ENCODE measurements at places on chromosomes 16 and 17.

- no peak for DNase-seq
These were observed 5.7 kb downstream of the CCR7 start for GRCh38 chr17:40559564-40559916.

DNA sequence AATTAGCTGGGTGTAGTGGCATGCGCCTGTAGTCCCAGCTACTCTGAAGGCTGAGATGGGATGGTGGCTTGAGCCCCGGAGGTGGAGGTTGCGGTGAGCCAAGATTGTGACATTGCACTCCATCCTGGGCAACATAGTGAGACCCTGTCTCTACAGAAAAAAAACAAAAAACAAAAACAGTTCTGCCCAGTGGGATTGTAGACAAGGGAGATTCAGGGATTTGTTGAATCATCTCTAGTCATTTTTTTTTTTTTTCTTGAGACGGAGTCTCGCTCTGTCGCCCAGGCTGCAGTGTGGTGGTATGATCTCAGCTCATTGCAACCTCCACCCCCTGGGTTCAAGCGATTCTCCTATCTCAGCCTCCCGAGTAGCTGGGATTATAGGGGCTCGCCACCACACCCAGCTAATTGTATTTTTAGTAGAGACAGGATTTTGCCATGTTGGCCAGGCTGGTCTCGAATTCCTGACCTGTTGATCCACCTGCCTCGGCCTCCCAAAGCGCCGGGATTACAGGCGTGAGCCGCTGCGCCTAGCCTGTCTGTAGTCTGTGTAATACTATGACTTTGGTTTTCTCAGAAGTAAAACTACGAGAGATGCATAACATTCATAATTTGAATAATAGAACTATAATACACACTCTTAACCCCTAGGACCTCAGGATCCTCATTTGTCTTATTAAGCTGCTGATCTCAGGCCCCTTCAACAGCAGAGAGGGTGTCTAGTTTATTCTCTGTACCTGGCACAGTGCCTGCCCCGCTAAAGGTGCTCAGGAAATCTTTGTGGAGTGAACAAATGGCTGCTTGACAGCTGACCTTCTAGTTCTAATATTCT, 1.4 kb downstream of the TEN1 start:
- no peak for DNase-seq

DNA sequence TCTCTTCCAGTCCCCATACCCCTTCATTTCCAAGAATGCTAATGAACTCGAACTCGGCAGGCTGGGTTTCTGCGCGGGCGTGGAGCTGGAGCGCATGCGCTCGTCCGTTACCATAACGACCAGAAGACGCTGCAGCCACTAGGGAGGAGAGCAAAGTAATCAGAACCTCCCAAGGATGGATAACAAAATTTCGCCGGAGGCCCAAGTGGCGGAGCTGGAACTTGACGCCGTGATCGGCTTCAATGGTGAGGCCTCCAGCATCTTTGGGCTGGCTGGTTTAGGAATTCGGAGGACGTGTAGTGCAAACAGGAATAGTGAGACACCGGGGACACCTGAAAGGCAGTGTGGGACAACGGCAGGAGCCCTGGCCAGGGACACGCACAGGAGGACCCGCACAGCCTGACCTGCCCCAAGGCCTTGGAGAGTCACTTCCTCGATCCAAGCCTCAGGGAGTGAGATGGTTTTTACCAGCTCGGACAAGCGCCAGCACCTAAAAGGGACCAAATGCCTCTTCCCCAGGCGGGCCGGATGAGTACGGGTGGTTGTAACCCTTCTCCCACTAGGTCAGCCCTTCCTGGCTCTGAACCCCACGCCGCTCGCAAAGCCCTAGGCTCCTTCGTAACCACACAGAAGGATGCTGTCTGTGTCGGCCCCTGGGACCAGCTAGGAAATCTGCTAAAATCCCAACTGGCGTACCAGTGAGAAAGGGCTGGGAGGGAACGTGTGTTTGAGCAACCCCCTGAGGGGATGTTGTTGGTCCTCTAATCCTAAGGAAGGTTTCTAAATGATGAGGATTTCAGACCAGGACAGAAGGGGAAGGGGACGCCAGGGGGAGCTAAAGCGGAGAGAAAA, at the start of gene CFAP52:
Gene CFAP52, plus strand, starts transcription at position 122 of the 852 bp plus-strand sequence. Its CDS starts 54 bp downstream, at position 176.
- DNase-seq: peak; percentile 27

DNA sequence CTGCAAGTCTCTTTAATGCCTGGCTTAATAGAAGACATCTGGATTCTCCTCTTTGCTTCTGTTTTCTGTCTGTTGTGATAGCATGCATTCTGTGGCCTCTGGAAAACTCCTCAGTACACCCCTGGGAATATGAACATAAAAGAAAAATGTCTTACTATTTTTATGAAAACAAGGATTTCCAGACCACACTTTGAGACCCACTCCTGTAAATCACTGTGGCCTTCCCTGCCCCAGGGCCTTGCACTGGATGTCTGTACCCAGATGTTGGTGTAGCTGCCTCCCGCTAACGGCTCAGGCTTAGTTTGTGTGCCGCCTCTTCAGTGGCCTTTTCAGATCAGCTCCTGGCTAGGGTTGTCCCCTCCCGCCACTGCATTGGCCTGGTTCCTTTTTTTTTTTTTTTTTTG, 126.6 kb downstream of the SOCS1 start:
- DNase-seq: no peak

GRCh38 chr17:41624208-41625101, at the start of gene KRT17:
Gene KRT17, minus strand, starts transcription at chr17:41624575. Its CDS starts 66 bp downstream, at chr17:41624509.
- DNase-seq: no peak

GRCh38 chr17:16155536-16155935, 59.8 kb downstream of the NCOR1 start:
- no peak for DNase-seq

DNA sequence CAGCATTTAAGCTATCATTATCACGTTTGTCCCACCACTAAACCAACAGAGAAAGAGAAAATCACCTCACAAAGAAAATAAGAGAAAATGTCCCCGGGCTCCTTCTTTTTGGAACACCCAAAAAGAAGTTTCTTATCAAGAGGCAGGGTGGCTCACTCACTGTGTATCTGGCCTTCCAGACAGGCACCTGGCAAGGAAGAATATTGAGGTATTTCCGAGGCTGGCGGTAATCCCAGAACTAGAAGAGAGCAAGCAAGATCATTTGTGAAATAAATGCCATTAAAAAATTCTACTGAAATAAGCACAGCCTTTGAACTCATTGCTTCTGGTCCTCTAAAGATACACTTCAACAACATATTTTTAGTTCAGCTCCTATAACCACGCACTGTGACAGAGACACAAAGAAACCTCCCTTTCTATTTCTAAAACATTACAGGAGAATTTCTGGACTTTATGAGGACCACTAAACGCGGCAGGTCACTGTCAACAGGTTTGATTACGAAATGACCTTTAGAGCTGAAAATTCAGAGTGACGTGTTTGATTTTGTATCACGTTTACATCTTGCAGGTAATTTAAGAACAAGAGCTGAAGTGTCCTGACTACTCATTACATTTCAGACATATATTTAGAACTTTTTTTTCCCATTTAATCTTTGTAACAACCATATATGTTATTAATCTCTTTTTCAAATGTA, 61.0 kb downstream of the WDR59 start:
- DNase-seq: no peak

GRCh38 chr17:74956093-74956492, 16.5 kb downstream of the HID1 start:
- no peak for DNase-seq

GRCh38 chr17:6352801-6353560, 81.9 kb downstream of the AIPL1 start:
- no peak for DNase-seq

- DNase-seq: no peak
These were observed 6.2 kb downstream of the PHF12 start for GRCh38 chr17:28944862-28945741.

DNA sequence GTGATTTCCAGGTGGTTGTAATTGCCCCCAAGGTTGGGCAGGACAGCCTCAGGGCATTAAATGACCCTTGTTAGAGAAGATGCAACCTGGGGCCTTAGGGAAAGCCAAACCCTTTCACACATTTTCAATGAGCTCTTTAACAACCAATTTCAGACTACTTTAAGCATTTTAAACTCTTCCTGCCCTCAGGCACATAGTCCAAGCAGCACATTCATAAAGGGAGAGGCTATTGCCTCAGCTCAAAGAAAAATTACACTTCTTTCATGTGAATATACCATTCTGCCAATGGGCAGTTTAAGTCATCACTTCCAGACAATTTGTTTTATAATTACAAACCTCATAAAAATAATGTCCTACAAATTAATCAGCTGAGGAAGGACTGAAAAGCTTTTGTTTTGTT, 544.5 kb downstream of the NPIPA7 start:
- no peak for DNase-seq

DNA sequence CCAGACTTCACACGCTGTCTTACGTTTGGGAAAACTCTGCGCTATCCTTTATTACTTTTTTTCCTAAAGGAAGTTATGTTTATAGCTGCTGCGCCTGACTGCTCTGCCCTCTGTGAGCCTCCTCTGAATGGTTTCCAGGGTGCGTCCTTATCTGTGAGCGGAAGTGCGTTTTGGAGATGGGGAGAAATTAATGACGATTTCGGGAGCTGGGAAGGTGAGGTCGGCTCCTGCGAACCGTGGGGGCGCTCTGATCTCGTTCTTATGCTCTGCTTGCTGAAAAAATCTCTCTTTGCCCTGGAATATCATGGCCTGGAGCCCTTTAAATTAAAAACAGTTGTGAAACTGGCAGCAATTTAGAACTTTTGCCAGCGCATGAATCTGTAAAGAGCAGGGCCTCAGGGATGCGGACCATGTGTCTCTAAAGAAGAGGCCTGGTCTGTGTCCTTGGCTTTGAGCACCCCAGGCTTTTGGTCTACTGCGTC, 135.7 kb upstream of the ZFHX3 start:
- DNase-seq: no peak

GRCh38 chr16:27640277-27640600, 90.3 kb downstream of the KATNIP start:
- DNase-seq: no peak

DNA sequence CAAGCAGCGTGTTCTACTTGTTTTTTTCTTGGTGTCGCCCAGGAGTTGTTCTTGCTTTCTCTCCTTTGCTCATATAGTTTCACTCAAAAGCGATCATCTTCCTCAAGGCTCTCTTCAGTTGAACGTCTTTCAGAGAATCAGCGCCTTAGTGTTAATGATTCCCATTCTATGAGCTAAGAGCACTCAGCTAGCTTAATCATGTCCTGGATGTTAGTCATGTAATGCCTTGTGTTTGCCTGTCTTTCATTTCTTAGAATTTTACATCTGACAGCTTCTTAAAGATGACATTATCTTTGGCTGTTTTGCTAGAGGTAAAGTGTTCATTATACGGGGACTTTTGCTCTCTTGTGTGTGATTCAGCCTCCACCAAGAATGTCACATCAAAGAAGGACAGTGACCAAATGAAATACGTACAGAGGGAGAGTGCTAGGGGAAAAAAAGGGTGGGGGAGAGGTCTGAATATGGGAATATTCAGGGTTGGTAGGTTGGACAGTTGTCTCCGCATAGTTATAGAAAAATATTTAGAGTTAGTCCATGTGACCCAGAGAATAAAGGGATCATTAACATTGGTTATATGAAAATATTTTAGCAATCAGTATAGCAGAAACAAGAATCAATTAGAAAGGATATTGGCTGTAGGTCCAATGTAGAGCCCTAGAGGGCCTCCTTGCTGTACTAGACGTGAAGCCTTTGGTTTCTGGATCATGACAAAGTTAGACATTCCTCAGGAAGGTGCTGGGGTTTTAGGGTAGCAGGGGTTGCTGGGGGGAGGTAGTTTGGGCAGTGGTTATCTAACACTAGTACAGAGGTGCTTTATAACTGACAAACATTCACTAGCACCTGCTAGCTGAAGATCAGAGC, 31.9 kb upstream of the ANKFN1 start:
- no peak for DNase-seq

- DNase-seq: no peak
These were observed 21.5 kb upstream of the HELZ start for GRCh38 chr17:67266496-67266895.

DNA sequence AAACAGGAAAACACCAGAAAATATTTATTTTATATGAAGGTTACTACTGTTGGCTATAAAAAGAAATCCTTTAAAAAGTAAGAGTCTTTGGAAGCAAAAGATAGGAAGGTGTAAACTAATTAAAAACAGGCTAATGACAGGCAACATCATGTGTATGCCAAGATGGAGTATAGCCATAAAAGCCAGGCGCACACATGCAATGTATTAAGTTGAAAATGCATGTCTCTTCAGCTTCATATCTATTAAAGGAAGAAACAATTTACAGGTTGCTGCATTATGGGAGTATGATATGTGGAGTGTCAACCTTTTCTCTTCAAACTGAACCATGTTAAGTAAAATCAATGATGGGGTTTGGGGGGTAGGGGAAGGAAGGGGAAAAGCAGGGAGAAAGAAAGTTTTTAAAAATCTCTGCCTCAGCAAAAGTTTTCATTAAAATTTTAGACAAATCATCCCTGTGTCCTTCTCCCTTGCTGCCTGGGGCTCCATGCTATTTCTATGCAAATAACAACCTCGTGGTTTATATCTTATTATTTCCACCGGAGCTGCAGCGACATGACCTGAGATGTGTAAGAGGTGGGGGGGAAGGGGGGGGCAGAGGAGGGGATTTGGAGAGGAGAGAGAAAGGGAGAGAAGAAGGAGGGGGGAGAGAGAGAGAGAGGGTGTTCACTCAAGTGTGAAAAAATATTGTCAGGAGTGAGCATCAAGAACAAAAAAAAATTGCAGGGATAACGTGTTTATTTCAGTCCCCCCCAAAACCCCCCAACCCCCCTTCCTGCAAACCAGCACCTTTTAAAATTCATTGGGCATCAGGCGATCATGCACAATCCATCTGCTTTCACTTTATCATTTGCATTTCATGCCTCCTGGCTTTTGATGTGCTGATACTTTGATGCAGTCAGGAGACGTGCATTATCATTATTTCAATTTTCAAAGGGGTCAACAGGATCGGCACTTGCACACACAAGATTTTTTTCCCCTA, 197.6 kb downstream of the AATF start:
- DNase-seq: no peak

GRCh38 chr16:53740476-53740875, 36.5 kb downstream of the FTO start:
- no peak for DNase-seq

GRCh38 chr17:48954300-48954755, 9.7 kb upstream of the SNF8 start:
- DNase-seq: no peak

- DNase-seq: no peak
These were observed 12.7 kb upstream of the CD300A start for GRCh38 chr17:74453665-74454196.

- DNase-seq: no peak
These were observed 225.5 kb downstream of the LGALS9B start for GRCh38 chr17:20241855-20242254.

DNA sequence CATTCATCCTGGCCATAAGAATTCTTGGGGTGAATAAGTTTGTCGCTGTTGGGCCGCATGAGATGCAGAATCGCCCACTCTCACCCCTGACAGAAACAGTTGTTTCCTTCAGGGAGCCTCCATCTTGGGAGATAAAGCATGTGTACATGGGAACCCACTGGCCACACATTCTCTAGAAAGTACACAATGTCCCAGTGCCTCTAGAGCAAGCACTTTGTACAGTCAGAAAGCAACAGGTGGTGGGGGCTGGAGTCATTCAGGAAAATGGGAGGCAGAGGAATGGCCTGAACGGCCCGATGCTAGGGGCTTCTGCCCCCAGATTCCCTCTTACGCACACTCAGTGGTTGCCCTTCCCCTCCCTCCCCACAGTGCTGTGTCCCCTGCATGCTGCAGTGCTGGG, 16.1 kb downstream of the ACE start:
- no peak for DNase-seq
